T-helper 2 cell treated with Interferon-gamma antibody and Interleukin-4, amounts not matched to agents 100 ng/mL and 5 ng/mL, for 36 hours (primary cell): ENCODE measurements at places on chromosomes 4 and X. TPM values are rescaled to one million over a fixed set of nuclear protein-coding genes. Genes with fewer than 3 reads are reported as not detected.

Gene PNMA6A
- 0.32 and 0.61 TPM in 2 replicates for total RNA-seq

Gene COL25A1
- total RNA-seq, result not detected in 2 replicates

Gene NOX1
- not detected in 2 replicates for total RNA-seq

Gene TCEAL7
- not detected in 2 replicates for total RNA-seq

Gene TMEM150C
- not detected in 2 replicates for total RNA-seq
